SHP77 (cell line): ENCODE measurements at places on chromosomes 3 and 15.

DNA sequence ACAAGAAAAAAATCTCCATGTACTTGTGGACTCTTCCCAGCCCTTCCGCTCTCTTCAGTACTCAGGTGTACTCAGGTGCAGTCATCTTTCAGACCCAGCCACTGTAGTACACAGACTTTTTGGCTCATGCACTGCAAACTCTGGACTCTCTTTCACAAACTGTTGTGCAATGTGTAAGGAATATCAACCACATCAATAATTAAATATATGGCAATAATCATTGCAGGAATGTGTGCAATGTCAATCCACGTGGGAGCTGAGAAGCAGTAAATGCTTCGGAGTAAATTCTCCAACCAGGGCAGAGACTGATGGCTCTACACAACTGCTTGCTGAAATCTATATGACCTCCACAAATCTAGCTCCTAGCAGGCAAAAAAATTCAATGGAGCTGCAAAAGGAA lies 287.3 kb upstream of the COL8A1 start:
- DNase-seq: no peak

DNA sequence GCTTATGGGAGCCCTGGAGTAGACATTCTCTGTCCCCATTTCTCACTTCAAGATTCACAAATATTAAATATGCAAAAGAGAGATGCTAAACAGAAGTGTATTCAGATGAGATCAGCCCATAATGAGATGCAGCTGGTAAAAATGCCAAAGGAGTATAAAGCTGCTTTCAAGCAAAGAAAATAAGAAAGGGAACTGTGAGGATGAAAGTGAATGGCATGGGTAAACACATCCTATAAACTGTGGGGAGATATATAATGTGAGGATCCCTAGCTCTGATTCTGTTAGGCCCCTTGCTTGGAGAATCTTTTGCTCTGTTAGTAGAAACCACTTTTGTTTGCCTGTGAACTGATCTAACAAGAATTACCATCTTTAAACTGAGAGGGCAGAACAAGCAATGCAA lies 396.6 kb downstream of the SOX2 start:
- DNase-seq: no peak

GRCh38 chr15:33026614-33027013 lies 167.9 kb downstream of the FMN1 start:
- DNase-seq: peak; percentile 37

GRCh38 chr3:58577269-58577821 lies at the start of gene FAM107A:
Gene FAM107A (minus strand): TSS chr3:58577391. CDS start chr3:58569860, 7,531 bp downstream.
- no peak for DNase-seq

- peak; percentile 4 for DNase-seq
These were observed 1.3 kb downstream of the ACAP2 start for GRCh38 chr3:195441476-195441991.

DNA sequence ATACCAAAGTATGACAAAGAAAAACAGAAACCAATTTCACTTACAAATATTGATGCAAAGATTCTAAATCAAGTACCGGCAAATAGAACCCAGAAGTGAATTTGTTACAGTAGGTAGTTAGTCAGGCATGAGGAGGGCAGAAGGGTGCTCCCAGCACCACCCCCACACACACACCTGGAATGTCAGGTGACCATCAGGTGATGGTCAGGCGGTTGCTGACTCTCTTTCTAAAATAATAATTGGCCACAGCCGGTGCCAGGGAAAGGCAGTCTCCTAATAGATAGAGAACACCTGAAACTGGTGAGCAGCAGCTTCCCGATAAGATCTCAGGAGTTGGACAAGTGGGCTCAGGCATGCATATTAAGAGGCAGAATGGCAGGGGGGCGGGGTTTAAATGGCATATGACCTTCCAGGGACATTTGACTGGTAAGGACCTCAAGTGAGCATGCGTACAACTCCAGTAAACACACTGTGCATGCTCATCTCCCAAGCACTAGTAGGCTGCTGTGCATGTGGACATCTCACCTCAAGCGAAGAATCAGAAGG lies 131.1 kb downstream of the ANO10 start:
- DNase-seq: no peak

GRCh38 chr15:77557564-77557963 lies 75.1 kb downstream of the LINGO1 start:
- DNase-seq: no peak

DNA sequence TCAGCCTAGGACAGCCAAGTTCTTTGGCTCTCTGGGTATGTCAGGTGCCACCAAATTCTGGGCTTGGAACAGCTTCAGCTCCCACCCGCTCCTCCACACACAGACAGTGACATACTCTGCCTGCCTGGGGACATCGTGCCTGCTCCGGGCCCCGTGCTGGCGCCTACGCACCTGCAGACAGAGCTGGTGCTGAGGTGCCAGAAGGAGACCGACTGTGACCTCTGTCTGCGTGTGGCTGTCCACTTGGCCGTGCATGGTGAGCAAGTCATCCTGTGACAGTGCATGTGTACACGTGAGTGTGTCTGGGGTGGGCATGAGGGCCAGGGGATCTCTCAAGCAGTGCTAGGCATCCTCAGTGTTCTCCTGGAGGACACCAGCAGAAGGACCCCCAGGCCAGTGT lies 922 bp downstream of the IL17RC start:
- no peak for DNase-seq

DNA sequence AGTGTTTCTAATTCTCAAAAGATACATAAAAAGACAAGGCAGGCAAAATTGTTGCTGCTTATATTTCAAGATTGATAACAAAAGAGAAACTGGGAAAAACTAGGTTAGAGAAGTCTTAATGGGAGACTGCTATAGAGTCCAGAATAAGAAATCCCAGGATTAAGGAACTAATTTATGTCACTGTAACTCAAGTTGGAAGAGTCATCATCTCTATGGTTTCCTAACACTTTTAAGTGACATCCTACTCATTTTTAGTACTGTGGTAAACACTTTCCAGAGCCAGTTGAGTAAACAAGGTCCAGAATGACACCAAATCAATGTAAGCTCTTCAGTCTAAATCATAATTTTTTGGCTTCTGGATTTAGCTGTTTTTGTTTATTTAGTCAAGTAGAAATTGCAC lies 8.0 kb downstream of the CLDN16 start:
- DNase-seq: no peak

GRCh38 chr3:131922356-131922755 lies 112.5 kb downstream of the CPNE4 start:
- DNase-seq: no peak

- no peak for DNase-seq
These were observed 251.7 kb downstream of the GABRB3 start for GRCh38 chr15:26521130-26521529.

GRCh38 chr15:32679298-32679690 lies 37.8 kb downstream of the SCG5 start:
- DNase-seq: no peak

DNA sequence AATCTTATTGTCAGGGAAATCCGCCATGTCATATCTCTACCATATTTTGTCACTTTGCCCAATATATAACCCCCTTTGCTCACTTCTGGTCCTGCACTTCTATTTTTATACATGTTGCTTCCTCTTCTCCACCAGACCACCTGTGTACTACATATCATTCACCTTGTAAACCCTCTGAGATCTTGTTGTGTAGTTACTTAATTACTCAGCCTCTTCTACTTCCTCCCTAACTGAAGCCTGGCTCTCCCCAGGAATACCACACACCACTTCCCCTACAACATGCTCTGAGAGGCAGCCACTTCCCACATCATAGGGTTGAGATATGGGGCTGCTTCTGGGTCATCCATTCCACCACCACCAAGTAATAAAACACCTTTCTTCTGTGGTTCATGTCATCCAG lies 10.0 kb downstream of the HEXA start:
- no peak for DNase-seq

GRCh38 chr3:64086479-64087252 lies 63.4 kb upstream of the PSMD6 start:
- no peak for DNase-seq

DNA sequence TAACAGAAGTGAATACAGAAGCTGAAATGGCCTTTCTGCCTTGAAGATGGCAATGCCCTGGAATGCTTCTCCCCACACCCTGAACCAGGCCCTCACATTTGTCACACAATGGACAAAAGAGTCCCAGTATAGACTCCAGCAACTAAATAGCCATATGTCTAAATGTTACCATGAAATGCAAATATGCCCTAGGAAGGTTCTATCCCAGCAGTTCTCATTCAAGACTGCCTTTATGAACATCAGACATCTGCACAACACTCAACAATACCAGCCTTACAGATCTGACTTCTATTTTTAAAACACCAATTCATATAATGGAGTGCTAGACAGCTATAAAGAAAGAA lies 7.9 kb downstream of the ITGB5 start:
- DNase-seq: no peak

DNA sequence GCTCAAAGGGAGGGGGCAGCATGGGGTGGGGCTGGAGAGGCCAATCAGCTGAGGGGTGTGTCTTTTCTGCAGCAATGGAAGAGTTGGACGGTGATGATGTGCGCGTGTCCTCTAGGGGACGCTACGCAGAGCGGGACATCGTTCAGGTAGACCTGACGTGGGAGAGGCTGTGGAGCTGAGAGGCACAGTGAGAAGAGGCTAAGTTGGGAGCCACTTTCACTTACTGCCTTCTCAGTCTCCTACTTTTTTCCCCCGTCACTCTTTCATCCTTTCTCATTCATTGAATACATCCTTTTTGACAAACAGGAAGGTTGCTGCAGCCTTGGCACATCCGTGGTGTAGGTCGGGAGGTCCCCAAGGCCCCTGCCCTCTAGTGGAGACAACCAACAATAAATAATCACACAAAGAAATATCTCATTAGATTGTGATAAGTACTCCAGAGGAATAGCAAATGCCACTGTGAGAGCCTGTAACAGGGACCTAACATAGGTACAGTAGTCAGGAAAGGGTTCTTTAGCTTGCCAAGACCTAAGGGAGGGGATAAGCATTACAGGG lies 4.4 kb upstream of the BRPF1 start:
- peak; percentile 8 for DNase-seq

DNA sequence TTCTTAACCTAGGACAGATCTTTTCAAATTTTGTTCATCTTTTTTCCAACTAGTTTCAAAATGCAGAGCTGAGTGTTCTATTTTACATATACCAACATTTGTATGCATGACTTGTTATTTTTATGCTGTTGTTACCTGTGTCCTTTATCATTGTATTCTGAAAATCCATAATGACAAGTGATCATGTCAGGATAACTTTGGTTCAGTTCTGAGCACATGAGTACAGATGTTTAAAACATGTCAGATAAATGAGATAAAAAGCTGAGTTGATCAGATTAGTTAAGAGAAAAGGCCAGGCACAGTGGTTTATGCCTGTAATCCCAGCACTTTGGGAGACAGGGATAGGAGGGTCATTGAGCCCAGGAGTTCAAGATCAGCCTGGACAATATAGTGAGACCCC lies 204.9 kb downstream of the SSR3 start:
- no peak for DNase-seq

- no peak for DNase-seq
These were observed 108.4 kb downstream of the SERPINI1 start for GRCh38 chr3:167843886-167844285.

GRCh38 chr3:141465221-141465620 lies 21.6 kb upstream of the RASA2 start:
- no peak for DNase-seq

DNA sequence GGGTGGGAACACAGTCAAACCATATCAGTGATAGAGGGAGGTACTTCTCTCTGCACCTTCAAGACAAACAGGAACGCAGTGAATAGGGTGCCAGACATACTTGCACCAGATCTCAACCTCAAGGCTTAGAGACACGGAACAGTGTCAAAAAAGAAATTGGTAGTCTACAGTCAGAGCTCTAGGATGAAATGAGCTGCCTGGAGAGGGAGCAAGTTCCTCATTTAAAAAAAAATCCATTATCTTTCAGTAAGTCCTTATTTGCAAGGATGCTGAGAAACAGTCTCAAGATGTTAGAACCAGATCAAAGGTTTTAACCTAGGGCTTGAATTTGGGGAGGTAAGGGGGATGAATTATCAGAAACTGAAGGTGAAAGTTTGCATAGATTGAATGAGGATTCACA lies 20.2 kb upstream of the LMCD1 start:
- DNase-seq: no peak

DNA sequence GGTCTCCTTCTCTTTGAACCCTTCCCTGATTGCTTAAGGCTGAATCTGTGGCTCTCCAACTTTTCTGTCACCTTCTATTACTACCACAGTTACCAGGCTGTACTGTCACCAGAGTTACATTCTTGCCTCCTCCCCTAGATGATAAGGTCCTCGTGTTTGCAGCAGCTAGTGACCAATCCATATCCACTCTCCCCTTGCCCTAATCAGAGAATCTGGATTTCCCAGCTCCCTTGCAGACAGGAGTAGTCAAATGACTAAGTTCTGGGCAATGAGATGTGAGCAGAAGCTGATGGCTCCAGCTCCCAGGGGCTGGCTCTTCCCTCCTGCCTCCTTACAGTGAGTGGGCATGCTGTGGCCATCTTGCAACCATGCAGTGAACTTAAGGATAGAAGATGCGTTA lies 95.4 kb upstream of the VGLL4 start:
- no peak for DNase-seq

GRCh38 chr15:77832874-77833273 lies 200.2 kb upstream of the LINGO1 start:
- no peak for DNase-seq

- no peak for DNase-seq
These were observed 219.8 kb upstream of the TOPAZ1 start for GRCh38 chr3:44021651-44022594.

- no peak for DNase-seq
These were observed 13.0 kb upstream of the HDC start for GRCh38 chr15:50278496-50278895.

- DNase-seq: no peak
These were observed 68.0 kb upstream of the RPL35A start for GRCh38 chr3:197881970-197882338.

DNA sequence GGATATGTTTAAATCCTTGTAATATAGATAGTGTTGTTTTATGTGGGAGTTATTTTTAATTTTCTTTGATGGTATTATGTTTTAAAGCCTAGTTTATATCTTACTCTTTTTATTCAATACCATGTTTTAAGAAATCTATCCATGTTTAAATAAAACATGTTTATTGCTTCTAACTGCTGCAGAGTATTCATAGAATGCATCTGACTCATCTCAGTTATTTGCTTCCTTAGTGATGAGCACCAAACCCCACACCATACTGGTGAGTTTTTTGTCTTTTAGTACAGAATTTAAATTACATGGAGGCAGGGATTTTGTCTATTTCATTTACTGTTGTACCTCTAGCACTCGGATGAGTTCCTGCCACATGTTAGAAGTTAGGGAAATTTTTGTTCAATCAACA lies 209.2 kb downstream of the NSUN3 start:
- DNase-seq: no peak

GRCh38 chr3:49629866-49630265 lies 44.3 kb upstream of the APEH start:
- DNase-seq: no peak

DNA sequence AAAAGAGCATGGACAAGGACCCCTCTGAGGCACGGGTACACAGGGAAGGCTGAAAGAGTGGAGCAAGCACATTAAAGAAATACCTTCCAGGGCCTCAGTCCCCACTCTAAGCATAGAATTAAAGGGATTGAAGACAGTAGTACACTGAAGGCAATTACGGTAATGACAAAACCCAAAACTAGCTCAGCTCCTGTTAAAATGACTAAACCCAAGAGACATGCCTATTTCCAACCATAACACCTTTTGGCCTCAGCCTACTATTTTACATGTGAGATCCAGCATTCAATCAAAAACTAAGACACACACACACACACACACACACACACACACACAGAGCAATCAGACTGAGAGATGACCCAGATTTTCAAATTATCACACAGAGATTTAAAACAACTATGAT lies 19.8 kb downstream of the MAP4 start:
- no peak for DNase-seq

- DNase-seq: no peak
These were observed 963.7 kb downstream of the PLOD2 start for GRCh38 chr3:145197051-145197820.

GRCh38 chr3:134211797-134212196 lies 38.9 kb downstream of the RYK start:
- DNase-seq: peak; percentile 3
